Large intestine (tissue), 12 donors: ENCODE measurements at places on chromosomes 7 and 10.

GRCh38 chr7:146414937-146415336, 298.3 kb downstream of the CNTNAP2 start:
- DNase-seq = no peak

GRCh38 chr7:21146642-21147423, 281.1 kb upstream of the SP4 start:
- no peak for DNase-seq

DNA sequence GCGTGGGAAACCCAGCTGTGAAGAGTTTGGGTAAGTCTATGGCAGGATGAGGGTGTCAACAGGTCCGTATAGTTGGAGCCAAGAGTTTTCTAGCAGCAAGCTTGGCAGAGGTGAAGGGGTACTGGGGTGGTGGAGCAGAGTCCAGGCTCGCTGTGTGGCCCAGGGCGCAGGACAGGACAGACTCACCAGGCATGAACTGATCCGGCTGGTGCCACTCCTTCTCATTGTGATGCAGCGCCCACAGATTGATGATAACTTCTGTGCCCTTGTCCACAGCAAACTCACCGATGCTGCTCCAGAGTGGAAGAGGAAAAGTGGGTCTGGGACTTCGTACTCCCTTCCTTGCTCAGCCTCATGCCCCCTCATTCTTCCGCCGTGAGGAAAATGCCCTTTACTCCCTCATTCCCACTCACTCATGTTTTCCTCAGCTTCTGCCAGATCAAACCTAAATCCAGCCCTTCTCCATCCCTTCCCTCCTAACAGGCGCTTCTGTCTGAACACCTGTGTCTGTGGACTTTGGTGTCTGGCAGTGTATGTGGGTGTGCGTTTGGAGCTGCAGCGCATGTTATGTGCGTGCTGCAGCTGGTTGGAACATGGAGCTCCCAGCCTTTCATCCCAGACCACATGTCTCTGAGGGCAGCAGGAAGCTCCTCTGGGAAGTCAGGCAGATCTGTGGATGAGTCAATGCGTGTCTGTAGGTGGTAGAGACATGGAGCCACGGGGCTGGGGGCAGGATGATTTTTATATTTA, 5.7 kb downstream of the CYP17A1 start:
- peak; percentile 56 for DNase-seq

DNA sequence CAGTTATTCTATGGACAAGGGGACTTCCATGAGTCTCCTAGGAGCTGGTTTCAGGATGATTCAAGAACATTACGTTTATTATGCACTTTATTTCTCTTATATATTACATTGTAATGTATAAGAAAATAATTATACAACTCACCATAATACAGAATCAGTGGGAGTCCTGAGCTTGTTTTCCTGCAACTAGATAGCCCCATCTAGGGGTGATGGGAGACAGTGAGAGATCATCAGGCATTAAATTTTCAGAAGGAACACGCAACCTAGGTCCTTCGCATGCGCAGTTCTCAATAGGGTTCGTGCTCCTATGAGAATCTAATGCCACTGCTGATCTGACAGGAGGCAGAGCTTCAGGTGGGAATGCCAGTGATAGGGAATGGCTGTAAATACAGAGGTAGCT, 137.9 kb downstream of the ANKRD30A start:
- no peak for DNase-seq

DNA sequence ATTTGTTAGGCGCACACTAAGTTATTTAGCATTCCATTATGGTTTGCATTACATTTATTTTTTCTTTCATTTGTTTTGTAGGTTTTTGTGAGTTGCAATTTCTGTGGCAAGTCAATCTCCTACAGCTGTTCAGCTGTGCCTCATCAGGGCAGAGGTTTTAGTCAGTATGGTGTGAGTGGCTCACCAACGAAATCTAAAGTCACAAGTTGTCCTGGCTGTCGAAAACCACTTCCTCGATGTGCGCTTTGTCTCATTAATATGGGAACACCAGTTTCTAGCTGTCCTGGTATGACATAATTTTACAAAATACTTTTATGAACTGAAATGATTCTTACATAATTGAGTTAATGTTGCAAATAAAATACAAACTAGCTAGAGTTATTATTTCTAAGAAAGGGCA, 29.5 kb downstream of the MIOS start:
- DNase-seq = peak; percentile 1

DNA sequence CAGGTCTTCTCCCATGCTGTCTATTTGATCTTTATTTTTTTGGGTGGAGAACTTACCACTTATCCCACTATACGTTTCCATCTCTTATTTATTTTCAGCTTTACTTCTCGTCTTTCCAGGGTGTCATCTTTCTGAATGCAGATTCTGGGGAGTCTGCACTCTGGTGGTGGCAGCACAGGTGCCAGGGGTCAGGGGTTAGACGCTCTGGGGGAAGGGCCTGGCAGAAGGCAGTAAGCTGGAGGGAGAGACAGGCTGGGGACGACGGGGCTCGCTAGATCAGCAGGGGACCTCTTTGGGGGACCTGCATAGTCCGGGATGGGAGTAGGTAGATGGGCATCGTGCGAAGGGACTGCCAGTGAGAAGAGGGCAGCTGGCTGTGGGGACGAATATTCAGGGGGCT, 22.3 kb downstream of the CHST12 start:
- DNase-seq = no peak

DNA sequence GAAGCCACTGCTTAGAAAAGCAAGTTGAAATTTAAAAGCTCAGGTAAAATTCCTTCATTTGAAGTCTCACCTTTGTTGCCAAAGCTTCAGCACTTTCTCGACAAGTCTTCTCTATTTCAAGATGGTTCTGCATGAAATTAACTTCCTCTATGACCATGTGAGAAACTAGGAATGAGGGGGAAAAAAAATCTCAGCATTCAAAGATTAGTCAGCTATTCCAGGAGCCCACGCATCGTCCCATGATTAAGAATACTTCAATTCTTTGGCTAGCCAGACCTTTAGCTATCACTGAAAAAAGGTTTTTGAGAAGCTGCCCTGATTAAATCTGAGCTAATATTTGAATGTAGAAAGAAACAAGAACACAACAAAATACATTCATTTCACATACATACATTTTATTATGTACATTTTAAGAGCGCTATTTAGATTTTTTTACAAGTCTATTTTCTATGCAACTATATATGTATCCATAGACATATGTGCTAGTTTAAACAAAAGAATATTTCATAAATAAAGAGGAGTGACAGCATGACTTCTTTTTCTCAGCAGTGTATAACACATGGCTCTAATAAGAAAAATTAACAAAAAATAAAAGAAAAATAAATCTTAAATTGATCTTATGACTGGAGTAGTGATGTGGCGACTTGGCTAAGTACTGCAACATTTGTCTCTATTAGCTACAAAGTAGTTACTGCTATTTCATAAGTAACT, 44.8 kb downstream of the SHTN1 start:
- no peak for DNase-seq

GRCh38 chr7:6646465-6646864, 9.3 kb downstream of the ZNF316 start:
- DNase-seq = no peak

GRCh38 chr10:61890881-61891409, 10.6 kb upstream of the ARID5B start:
- DNase-seq = no peak

- DNase-seq = no peak
These were observed 126.4 kb upstream of the SDK1 start for GRCh38 chr7:3174515-3175284.

DNA sequence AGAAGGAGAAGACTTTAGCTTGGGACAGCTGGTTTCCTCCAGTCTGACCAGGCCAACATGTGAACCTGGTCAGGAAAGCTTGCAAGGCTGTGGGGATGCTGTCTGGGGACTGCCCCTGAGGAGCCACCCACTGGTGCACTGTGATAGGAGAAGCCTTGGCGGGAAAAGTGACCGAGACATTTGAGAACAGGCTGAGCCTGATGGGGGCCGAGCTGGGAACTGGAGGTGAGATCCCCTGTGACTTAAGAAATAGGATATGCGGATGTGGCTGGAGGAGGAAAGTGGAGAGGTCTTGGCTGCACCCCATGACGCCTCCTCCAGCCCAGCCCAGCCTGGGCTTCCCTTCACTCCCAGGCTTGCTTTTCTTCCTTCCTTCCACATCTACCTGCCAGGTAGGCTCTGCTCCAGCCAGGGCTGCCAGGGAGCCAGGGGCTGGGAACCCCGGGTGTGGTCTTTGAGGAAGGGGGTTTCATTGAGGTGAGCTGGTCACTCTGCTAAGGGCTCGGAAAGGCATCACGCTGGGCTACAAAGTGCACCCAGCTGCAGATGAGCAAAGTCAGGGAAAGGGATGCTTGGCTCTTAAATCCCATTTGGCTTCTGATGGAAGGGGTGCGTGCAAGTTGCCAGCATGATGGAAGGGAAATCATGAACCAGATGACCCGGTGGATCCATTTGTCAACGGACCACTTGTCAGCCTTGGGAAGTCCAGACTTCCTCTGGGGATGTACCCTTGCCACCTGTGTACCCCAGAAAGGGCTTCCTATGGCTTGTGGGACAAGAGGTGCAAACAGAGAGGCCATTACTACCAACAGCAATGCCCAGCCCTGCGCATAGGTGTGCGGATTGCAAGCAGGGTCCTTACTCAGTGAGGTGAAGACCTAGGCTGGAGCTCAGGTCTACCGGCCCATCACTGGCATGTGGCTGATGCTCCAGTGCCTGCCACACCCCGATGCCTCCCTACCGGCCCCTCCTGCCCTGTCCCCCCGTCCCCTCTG, 66.3 kb downstream of the C10orf143 start:
- DNase-seq = no peak

DNA sequence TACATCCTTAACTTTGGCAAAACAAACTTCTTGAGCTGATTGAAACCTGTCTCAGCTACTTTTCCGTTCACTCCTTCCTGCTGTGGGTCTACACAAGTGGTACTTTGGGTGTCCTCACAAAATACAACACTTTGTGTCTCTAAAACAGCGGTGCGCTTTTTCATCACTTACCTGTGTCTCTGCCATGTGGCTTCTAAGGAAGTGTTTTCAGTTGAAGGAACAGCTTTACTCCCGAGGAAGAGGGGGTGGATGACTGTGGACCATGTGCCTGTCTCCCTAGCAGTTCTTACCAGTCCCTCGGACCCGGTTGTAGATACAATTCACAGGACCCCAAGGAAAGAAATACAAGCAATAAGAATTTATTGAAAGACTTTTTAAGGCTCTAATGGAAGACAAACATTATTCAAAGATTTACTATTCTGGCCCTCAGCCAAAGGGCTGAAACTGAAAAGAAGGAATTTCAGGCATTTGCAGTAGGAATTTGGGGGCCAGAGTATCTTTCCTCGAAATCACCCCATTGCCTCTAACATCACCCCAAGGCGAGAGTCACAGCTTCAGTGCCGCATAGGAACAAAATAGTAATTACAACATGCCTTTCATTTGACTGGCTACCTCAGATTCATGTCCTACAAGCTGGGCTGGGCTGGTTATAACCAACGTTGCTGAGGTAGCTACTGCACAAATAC, 246.3 kb downstream of the ACTR3B start:
- DNase-seq = no peak
